Endothelial cell of umbilical vein (primary cell): ENCODE measurements at places on chromosomes 1 and 21. TPM values are rescaled to one million over a fixed set of nuclear protein-coding genes. Genes with fewer than 3 reads are reported as not detected.

- DNase-seq, result no peak
These were observed 18.9 kb downstream of the SHISA4 start for GRCh38 chr1:201907621-201908020.

- no peak for DNase-seq
These were observed 287.0 kb downstream of the GPATCH2 start for GRCh38 chr1:217343907-217344306.

- peak; percentile 90 for DNase-seq
These were observed 19.4 kb downstream of the JUN start for GRCh38 chr1:58764294-58764978.

DNA sequence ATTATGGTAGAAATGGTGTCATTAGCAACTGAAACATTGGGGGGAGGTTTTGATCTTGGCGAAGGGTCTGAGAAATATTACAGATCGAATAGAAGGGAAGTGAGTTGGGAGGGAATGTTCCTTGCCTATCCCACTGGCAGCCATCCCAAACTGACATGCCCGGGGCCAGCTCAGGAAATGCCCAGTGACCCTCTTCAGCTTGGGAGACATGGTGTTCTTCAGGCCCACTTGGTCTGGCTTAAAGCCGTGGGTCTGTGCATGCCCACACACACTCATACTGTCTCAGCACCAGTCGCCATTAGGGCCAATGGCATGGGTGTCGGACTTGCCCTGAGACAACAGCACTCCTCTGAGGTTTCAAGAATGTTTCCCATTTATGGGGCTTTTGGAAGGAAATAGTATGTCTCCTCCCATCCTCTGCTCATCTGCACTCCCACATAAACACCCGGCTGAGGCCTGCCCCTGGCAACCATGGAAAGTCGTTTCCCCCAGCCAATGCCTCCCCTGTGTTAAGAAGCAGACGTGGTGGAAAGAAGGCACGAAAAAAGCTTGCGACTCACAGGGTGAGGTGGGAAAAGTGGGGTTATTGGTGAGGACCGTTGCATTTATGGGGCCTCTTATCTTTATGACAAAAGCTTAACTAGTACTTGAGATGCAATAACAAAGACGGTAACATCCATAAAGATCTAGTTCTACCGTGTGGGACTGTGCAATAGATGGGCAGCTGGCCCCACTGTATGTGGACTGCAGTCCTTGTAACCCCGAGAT lies 2.0 kb downstream of the RNF186 start:
- no peak for DNase-seq

DNA sequence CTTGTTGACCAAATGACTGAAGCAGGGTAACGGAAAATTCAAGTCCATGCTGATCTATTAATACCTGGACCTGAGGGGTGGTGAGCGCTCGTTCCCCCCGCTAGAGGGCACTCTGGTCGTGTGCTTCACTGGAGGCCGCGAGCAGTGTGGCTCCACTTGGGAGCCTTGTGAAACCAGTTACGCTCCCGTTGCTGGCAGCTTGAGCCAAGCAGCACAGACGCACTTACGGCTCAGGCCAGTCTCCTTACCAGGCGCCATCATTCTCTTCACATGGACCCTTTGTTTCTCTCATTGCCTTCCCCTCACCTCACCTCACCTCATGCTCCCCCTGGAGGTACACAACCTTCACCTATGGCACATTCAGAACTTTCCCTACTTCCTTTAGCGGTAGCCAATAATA lies 49.7 kb upstream of the TSPAN2 start:
- DNase-seq, result peak; percentile 79

DNA sequence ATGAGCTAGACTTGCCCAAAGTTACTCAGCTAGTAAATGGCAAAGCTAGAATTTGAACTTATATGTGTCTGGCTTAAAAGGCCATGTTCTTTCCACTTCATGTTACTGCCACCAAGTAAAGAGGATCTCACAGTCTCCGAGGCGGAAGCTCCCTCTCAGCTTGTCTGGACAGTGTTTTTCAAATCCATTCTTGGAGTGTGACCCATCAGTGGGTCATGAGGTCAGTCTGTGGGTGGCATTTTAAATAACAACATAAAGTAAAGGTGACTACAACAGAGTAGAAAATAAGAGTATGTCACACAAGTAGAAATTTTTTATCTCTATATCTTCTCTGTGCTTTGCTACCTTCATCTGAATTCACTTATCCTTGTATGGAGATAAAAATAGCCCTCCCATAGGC lies 3.2 kb upstream of the HMGB4 start:
- DNase-seq, result no peak

DNA sequence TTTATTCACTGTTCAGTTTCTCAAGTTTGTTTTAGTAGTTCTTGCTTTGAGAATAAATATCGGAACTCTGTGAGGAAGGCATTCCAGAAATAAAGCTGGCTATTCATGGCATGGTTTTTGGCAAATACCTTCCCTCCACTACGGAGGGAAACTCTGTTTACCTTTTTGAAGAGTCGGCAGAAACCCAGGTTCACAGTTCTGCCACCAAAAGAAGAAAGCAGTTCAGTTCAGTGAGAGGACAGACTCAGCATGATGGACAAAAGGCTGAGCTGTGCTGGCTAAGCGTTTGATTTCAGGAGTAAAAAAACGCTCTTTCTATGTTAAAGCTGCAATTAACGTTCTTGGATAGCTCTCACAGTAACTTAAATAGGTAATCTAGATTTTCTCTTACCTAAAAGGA lies 42.4 kb downstream of the CNN3 start:
- DNase-seq, result no peak

DNA sequence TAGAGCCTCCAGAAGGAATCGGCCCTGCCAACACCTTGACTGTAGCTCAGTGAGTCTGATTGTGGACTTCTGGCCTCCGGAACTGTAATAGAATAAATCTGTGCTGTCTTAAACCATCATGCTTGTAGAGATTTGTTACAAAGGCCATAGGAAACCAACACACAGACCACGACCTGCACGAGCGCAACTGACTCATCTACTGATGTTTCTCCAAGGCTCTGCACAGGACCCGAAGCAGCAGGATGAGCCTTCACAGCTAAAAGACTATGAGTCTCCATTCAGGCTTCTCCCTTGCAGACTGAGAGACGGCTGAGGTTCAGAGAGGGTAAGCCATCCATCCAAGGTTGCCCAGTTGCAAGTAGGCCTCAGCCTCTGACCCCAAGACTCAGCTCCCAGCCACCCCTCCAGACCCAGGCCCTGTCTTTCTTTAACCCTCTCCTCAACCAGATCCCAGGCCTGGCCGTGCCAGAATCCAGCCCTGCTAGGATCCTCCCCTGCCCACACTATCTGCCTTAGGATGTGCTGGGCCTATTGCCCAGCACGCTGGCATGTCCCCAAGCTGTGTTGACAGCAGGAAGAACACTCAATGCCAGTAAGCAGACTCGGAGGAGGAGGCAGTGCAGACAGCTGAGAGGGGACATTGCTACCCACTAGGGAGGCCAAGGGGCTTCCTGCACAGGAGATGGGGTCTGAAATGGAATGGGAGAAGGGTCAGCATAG lies 109.0 kb downstream of the HMGB4 start:
- no peak for DNase-seq

GRCh38 chr1:94636100-94636499 lies 94.5 kb upstream of the F3 start:
- no peak for DNase-seq

DNA sequence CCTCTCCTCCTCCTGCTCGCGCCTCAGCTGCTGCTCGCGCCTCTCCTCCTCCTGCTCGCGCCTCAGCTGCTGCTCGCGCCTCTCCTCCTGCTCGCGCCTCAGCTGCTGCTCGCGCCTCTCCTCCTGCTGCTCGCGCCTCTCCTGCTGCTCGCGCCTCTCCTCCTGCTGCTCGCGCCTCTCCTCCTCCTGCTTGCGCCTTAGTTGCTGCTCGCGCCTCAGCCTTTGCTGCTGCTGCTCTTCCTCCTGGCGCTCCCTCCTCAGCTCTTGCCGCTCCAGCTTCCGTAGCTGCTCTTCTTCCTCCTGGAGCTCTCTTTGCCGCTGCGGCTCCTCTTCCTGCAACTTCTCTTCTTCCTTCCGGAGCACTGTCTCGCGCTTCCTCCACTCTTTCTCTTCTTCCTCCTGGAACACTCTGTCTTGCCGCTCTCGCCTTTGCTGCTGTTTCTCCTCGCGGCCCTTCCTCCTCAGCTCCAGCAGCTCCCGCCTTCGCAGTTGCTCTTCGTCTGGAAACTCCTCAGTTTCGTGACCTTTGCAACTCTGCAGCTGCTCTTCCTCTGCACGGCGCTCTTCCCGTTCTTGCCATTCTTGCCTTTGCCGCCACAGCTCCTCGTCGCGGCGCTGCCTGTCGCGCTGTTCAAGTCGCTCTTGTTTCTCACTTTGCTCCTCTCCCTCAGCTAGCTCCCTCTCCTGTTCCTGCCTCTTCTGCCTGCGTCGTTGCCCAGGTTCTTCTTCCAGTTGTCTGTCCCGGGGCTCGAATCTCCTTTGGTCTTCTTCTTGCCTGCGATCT lies 3.0 kb downstream of the TCHH start:
- DNase-seq, result peak; percentile 3

GRCh38 chr1:168521401-168522000 lies 22.3 kb downstream of the XCL2 start:
- DNase-seq, result no peak

DNA sequence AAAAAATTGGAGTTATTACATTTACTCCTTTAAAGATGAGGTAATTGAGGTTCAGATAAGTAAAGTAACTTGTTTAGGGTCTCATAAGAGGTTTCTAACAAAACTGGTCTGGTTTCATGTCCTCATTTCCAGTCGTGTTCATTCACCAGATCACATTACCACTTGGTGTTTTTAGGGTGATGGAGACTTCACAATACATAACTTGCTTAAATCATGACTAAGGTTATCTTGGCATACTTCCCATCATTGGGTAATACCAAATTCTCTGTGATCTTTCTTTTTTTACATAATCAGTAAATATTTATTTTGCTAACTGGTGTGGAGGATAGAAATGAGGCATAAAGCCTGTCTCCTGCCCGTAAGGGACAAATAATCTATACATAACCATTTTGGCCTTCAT lies 31.6 kb upstream of the RPTN start:
- no peak for DNase-seq

DNA sequence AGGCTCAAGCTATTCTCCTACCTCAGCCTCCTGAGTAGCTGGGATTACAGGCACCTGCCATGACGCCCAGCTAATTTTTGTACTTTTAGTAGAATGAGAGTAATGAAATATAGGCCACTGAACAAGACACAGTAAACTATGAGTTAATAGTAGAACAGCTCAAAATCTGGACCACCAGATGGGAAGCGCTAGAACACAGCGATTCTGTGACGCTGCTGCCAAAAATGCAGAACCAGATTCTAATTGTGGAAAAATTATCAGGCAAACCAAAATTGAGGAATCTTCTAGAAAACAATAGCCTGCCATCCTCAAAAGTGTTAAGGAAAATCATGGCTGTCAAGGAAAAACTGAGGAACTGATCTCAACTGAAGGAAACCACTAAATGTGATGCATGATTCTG lies 111.4 kb upstream of the TIAM1 start:
- DNase-seq, result no peak

DNA sequence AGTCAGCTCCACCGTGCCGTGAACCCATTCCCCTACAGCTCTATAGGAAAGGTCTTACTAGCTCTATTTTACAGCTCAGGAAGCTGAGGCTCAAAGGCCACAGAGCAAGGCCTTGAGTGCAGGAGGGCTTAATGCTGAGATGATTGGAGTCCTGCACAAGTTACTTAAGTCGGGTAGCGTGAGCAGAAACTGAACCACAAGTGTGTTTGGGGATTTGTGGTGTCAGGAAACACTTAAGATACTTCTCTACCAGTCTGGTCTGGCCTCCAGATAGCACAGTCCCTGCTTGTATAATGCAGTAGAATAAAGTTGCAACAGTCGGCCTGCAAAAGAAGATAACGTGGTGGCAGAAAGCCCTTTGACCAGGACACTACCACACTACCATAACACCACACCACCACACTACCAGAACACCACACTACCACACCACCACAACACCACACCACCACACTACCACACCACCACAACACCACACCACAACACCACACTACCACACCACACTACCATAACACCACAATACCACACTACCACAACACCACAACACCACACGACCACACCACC lies 118.1 kb downstream of the SPSB1 start:
- DNase-seq, result peak; percentile 65

- no peak for DNase-seq
These were observed 78.1 kb upstream of the B3GALT2 start for GRCh38 chr1:193264313-193265065.

- DNase-seq, result no peak
These were observed 25.7 kb downstream of the RASAL2 start for GRCh38 chr1:178119628-178120027.

Gene FAM163A
- polyA plus RNA-seq, result 0.03 TPM in 1 of 2 replicates, not detected in the other

Gene CYP4B1
- polyA plus RNA-seq, result not detected in 2 replicates

Gene AZIN2
- polyA plus RNA-seq, result 1.3 and 1.4 TPM in 2 replicates

Gene PRKAA2
- polyA plus RNA-seq, result 0.22 and 0.32 TPM in 2 replicates

Gene ENAH
- polyA plus RNA-seq, result 14.8 and 19.9 TPM in 2 replicates

Gene LCE2B
- polyA plus RNA-seq, result not detected in 2 replicates

Gene CDK11B
- polyA plus RNA-seq, result 10.9 and 16.4 TPM in 2 replicates

Gene DCST1
- not detected in 2 replicates for polyA plus RNA-seq

Gene SLC5A9
- polyA plus RNA-seq, result not detected in 2 replicates

Gene PERM1
- polyA plus RNA-seq, result not detected in 2 replicates

Gene HMCN1
- polyA plus RNA-seq, result 16.0 and 24.1 TPM in 2 replicates

Gene IL10
- not detected in 2 replicates for polyA plus RNA-seq

Gene PLEKHN1
- polyA plus RNA-seq, result 0.29 and 0.35 TPM in 2 replicates

Gene C8A
- polyA plus RNA-seq, result not detected in 2 replicates
